Globus pallidus (tissue), 1 donor: ENCODE measurements at places on chromosomes 12 and 14.

- DNase-seq, result no peak
These were observed 13.7 kb upstream of the FBXL14 start for GRCh38 chr12:1607940-1608712.

- DNase-seq, result no peak
These were observed 82.7 kb upstream of the GPR68 start for GRCh38 chr14:91327250-91327595.

DNA sequence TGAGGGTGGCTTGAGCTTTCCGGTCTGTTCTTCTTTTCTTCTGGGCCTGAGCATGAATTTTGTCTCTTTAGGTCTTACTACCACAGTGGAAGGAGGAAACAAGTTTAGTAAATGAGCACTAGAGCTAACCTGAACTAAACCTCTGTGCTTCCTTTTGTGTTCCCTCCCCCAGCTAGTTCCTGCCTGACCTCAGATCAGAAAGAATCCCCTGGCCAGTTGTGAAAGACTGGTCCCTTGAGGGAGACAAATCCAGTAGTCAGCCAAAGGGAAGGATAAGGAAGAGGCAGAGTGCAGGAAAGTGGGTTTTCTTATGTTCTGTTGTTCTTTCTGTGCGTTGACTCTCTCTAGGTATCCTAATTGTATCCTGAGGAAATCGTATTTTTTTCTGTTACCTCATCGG, 17.5 kb downstream of the ZNF664 start:
- DNase-seq, result no peak

DNA sequence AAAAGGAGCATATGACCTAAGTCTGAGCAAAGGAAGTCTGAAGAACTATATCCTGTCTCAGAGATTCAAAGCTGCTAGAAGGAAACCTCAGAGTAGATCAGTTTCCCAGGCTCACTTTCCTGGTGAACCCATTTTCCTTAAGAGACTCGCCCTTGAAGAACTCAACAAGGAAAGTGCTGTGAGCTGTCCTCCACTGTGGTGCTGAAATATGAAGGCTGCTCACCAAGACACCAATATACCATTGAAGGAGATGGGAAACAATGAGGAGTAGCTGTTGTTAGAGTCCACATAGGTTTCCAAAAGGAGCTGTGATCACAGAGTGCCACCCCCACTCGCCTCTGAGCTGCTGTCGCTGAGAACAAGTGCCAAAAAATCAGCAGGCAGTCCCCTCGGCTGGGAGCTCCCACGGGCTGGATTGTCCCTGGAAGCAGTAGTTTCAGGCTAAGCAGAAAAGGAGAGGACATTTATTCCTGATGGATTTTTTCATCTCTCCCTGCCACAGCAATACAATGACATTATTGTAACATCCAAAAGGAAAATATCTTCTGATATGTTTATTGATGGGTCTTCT, 282.1 kb downstream of the RPS29 start:
- DNase-seq, result no peak

- no peak for DNase-seq
These were observed 215.4 kb upstream of the DIO2 start for GRCh38 chr14:80426683-80427082.

DNA sequence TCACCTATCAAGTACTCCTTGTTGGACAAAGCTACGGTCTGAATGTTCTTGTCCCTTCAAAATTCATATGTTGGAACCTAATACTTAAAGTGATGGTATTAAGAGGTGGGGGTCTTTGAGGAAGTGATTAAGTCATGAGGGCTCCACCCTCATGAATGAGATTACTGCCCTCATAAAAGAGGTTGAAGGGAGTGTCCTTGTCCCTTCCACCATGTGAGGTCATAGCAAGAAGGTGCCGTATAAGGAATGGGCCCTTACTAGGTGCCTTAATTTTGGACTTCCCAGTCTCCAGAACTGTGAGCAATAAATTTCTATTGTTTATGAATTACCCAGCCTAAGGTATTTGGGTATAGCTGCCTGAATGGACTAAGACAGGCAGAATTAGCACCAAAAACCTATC, 191.1 kb upstream of the NUDT4 start:
- DNase-seq, result no peak

- no peak for DNase-seq
These were observed 335.2 kb downstream of the BMP4 start for GRCh38 chr14:53621433-53621832.

GRCh38 chr14:96275177-96276112, 19.4 kb downstream of the BDKRB1 start:
- peak; percentile 81 for DNase-seq

DNA sequence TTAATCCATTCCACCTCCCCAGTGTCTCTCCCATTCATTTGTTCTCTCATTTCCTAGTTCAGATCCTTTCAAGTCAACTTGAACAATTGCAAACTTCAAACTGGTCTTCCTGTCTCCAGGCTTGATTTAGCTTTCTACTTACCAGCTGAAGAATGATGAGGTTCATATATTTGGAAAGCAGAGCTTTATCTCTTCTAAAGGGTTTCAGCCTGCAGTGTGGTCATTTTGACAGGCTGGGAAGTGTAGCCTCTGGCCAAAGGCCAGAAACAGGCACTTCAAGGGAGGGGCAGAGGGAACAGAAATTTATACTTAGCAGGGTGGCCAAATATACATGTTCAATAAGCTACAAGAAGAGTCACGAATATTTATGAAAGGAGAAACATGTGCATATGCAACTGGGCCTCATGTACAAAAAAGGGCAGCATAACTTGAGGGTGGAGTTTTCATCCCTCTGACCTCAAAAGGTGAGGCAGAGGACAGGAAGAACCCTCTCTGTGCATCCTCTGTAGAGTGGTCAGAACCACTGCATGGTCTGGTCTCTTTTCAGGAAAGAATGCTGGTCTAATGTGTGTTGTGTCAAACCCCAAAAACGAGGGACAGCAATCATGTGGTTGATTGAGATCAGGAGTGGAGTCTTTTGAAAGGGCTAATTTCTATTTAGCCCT, 34.0 kb upstream of the HECTD1 start:
- DNase-seq, result no peak

GRCh38 chr12:81957631-81958030, 198.5 kb upstream of the PPFIA2 start:
- DNase-seq, result no peak

GRCh38 chr12:109557200-109557599, 16.1 kb downstream of the MMAB start:
- no peak for DNase-seq

DNA sequence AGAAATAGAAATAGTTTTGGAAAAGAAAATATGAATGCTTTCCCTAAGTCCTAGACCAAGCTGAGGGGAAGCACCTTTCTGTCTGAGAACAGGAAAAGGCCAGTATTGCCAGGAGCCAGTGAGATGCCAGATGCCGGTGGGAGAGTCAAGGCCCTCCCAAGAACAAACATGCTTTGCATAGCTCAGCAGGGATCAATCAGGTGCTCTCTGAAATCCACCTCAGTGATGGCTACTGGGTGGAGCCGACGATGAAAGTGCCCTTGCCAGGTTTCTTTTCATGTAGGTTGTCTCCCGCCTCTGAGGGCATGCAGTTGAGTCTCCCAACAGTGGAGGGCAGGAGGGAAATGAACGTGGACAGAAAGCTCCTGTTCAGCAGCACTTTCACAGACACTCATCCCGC, 28.3 kb downstream of the DEGS2 start:
- no peak for DNase-seq

- DNase-seq, result no peak
These were observed 32.6 kb upstream of the NTF3 start for GRCh38 chr12:5399266-5399665.

GRCh38 chr12:5748027-5748426, 197.0 kb downstream of the ANO2 start:
- no peak for DNase-seq

- no peak for DNase-seq
These were observed 824.2 kb downstream of the SLC16A7 start for GRCh38 chr12:60419986-60420385.

DNA sequence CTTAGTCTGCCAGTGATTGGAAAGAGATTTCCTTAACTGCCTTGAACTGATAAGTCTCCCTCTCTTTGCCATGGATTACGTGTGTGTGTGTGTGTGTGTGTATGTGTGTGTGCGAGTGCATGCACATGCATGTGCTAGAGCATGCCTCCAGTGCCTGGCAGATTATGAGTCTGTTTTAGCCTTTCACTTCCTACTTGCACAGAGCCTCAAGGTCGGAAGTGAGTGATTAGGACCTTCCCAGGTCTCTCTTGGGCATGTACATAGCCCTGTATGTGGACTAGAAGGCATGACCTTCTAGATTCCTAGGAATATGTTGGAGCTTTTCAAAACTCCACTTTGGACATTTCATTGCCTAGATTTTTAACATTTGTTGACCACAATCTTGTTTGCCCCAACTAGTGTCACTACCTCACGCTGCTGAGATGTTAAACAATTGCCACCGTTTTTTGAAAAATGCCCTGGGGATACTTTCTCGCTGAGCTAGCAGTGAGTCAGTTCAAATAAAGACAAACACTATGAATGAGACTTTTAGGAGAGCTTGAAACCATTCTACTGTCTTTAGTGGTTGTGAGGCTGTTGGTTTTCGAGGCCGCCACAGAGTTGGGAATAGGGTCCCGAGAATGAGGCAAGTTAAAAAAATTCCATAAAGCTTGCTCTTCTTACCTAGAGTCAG, 28.2 kb downstream of the KIAA0586 start:
- DNase-seq, result no peak

- DNase-seq, result no peak
These were observed 62.1 kb downstream of the SH2B3 start for GRCh38 chr12:111467857-111468241.

DNA sequence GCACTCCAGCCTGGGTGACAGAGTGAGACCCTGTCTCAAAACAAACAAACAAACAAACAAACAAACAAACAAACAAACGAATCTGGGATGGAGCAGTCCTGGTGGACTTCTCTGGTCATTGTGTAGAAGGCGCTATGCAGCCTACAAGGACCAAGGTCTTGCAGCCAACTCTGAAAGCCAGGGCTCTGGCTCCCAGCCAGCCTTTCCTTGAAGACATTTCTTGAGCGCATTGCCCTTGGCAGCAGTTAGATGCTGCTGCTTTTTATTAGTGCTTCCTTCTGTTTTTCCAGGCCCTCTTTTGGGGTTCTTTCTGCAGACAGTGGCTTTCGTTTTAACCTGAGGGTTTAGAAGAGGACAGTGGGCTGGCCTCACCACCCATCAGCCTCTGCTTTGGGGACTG, 20.2 kb downstream of the CCDC177 start:
- no peak for DNase-seq

DNA sequence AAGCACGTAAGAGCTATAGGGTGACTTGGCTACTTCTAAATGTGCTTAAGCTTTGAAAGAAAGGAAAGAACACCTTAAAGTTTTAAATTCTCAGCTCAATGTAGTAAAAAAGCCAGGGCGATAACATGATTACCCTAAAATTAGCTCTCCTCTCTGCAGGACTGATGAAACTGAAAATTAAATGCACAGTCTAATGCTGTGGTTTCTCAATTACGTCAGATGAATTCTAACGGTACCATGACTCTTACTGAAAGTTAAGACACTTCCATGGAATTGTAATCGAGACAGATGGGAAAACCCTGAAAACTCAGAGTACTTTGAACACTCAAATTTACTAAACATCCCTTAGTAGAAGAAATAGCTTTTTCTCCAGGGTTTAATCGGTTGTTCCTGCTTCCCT, 25.9 kb upstream of the PRKD1 start:
- DNase-seq, result no peak

GRCh38 chr14:61494018-61494417, 172.6 kb downstream of the PRKCH start:
- DNase-seq, result no peak

GRCh38 chr14:50560931-50561285, 963 bp downstream of the ATL1 start:
- peak; percentile 81 for DNase-seq

DNA sequence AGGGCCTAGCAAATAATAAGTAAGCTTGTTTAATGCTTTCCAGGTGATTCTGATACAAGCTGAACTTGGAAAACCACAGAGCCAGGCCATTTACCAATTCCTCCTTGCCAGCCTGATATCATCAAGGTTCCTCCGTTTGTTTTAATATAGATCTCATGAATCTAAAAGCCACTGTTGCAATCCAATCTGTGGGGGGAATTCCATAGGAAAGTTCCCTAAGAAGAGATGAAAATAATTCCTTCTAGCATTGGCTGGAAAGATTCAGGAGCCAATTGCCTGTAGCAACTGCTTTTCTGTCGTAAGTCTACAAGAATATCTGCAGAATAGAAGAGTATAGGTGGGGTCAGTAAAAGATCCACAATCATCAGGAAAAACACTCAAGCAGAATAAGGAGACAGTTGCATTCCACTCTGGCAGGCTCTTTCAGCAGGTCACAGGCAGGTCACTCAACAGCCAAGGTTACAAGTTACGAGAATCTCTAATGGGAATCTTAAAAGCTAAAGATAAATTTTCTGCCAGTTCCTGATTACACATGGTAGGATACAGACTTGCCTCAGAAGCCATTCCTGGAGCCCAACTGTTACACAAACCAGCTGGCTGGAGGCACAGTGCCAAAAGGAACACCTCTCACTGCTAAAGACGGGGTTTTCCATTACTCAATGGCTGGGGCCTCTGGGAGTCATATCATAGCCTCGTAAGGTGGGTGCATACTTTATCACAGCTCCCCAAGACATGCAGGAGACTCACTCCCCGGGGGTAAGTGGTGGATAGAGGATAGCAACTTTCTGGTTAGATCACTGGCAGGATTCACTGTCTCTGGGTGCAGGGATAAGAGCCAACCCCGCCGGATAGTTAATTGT, 43.6 kb downstream of the FGD6 start:
- DNase-seq, result no peak

- DNase-seq, result no peak
These were observed 235.1 kb upstream of the DIO2 start for GRCh38 chr14:80446356-80446755.

- DNase-seq, result no peak
These were observed 3.4 kb upstream of the C3AR1 start for GRCh38 chr12:8069582-8069981.

DNA sequence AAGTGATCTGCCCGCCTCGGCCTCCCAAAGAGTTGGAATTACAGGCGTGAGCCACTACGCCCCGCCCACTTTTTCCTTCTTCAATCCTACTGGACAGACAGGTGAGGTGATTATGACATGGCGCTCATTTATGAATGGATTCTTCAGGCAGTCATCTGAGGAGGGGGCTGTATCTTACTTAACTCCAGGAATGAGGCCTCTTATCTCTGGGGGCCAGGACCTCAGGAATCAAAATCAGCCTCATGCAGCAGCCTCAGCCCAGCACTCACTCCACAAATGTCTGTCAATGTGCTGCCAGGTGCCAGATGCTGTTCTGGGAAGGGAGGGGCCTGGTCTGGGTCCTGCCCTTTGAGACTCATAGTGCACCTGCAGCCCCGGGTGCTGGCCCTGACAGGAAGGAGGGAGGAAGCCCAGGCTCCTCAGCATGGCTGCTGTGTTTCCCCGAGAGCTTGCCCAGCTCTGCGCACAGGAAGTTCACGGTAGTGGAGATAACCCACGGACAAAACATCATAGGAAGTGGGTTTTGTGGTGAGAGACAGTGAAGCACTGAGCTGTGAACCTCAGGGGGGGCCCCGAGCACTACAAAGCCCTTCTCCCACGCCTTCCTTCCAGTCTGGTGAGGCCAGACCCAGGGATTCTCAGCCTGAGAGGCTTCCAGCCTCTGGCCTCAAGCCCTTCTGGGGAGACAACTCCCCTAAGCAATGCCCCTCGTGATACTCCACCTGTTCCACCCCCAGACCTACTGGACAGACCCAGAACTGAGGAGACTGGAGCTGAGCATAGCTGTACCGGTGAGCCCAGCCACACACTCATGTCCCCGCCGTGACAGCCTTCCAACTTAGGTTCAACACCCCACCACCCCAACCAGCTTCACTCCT, 22.3 kb downstream of the GALNT6 start:
- no peak for DNase-seq
